GM12878 (cell line): ENCODE measurements at places on chromosomes 16 and 17.

GRCh38 chr17:9672691-9673090, 27.4 kb downstream of the USP43 start:
- no peak for DNase-seq

- no peak for DNase-seq
Measured at GRCh38 chr17:1720856-1721386, 3.6 kb upstream of the WDR81 start.

DNA sequence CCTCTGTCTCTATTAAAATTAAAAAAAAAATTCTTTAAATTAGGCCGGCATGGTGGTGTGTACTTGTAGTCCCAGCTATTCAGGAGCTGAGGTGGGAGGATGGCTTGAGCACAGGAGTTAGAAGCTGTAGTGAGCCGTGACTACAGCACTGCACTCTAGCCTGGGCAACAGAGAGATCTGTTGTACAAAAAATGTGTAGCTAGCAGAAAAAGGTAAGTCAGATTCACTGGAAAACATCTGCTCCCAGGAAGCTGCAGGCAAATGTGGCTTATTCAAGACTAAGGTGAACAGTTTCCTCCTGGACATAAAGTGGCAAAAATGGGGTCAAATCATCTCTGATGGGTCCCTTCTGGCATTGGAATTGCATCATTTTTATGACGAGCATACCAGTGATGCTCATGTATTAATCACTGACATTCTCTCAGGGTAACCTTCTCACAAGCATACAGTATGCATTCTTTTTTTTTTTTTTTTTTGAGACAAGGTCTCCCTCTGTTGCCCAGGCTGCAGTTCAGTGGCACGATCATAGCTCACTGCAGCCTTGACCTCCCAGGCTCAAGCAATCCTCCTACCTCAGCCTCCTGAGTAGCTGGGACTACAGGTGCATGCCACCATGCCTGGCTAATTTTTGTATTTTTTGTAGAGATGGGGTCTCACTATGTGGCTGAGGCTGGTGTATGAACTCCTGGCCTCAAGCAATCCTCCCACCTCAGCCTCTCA, 48.7 kb downstream of the CPPED1 start:
- no peak for DNase-seq

GRCh38 chr16:63080746-63081145, 1044.5 kb upstream of the CDH8 start:
- no peak for DNase-seq

DNA sequence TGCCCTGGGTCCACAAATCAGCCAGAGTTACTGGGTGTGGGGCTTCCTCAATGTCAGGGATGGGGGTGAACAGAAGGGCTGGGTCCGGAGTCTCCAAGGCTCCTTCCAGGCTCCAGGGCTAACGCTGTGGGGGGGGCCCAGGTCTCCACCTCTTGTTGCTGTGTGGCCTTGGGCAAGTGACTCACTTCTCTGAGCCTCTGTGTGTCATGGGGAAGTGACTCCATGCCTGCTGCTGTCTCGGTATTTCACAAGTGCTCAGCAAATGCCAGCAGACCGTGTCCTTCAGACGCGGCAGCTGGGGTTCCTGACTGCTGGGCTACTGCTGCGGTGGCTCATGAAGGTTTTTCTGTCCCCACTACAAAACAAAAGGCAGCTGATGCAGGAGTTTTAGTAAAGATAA, 26.6 kb downstream of the JPH3 start:
- no peak for DNase-seq

GRCh38 chr17:65975878-65976277, 216.1 kb downstream of the CEP112 start:
- DNase-seq = no peak

DNA sequence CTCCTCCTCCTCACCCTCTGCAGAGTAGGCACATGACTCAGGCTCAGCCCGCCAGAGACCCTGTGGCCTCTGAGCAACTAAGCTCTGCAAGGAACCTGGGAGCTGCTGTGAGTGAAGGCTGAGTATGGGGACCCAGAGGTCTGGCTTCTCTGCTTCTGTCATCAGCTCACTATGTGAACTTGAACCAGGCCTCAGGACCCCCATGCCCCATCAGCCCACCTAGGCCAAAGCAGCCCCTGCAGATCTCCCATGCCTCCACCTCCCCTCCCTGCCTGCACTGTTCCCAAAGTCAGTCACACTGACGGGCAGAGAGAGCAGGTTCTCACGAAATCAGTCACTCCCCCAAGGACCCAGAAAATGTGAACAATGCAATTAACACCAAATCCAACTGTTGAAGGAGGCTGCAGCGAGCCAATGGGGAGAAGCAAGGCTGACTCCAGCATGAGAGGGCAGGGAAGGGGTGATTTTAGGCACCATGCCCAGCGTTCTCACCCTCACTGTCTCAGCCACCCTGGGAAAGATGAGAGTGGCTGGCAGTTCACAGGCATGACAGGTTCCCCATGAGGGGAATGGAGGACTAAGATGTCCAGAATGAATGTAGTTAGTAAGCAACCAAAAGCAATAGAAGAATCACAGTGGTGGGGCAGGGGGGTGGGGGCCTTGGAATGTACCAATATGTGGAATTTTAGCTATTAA, 60.6 kb downstream of the BEAN1 start:
- no peak for DNase-seq

DNA sequence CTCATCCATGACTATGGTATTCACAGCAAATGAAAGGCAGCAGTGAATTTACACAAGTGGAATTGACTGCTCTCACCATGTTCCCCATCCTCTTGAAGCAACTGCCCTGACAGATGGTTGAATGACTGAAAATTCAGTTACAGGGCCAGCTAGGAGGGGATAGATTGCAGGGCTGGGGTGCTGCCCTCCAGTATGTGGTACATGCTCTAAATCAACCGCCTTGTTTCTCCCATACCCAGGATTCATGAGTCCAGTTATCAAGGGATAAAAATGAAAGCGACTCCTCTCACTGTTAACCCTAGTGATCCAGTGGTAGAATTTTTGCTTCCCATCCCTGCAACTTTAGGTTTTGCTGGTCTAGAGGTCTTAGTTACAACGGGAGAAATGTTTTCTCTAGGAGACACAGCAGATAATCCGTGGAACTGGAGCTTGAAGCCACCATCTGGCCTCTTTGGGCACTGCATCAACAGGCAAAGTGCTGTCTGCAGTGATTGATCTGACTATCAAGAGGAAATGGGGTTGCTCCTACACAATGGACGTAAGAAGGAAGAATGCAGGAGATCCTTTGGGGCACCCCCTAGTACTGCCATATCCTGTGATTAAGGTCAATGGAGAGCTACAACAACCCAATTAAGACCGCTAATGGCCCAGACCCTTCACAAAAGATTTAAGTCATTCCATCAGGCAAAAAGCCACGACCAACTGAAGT, 32.0 kb downstream of the SCPEP1 start:
- peak; percentile 51 for DNase-seq

DNA sequence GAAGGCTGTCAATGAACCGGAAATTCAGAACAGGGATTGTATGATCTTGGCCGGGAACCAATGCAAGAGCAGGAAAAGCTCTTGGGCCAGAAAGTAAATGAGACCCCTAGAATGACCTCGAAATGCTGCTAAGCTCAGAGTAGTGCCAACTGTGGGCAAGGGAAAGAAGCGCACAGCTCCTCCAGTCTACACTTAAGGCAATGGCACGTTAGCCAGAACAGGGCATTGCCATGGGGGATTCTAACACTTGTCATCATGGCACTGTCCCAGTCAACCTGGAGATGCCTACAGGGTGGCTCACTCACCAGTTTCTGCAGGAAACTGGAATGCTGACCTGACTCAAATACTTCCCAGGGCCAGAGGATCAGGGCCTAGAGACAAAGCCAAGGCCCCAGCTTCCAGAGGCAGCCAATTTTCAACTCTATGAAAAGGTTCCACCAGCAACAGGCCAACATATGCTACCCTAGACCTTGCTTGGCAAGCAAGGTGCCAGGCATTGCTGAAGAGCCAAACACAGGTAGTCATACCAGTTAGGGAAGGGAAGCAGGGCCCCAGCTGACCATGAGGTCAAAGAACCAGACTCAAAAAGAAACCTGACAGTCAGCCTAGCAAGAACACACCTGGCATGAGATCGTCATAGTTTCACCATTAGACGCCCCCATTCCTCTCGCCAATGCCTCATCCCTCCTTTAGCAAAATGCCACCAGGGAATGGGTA, 34.9 kb downstream of the ARHGAP17 start:
- peak; percentile 63 for DNase-seq

- DNase-seq = no peak
Measured at GRCh38 chr17:63596856-63597586, 3.7 kb upstream of the TACO1 start.

- no peak for DNase-seq
Measured at GRCh38 chr16:84184775-84185174, 2.1 kb downstream of the TAF1C start.

- DNase-seq = no peak
Measured at GRCh38 chr17:80446645-80447405, 29.6 kb downstream of the NPTX1 start.

- DNase-seq = no peak
Measured at GRCh38 chr17:50893183-50893993, 27.2 kb upstream of the TOB1 start.

GRCh38 chr17:1764284-1764683, 2.4 kb downstream of the SERPINF1 start:
- DNase-seq = no peak

DNA sequence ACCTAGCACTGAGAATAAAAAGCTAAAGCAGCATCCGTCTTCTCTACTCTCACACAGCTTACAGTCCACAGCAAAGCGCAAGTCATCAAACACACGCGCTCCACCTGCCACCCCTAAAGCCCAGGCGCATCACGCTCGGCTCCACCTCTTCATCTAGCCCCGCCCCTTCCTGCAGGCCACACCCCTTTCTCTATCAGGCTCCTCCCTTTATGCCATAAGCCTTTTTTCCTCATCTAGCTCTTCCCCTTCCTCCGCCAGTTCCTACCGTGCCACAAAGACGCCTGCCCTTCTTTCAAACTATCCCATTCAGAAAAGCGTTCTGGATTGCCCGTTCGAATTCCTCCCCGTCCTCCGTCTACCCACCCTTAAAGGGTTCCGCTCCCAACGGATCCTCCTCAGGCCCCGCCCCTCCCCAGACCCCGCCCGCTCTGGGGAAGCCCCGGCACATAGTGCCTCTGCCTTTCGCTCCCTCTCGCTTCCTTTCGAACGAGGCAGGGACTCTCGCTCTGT, 417 bp downstream of the C16orf46 start:
- DNase-seq = no peak

DNA sequence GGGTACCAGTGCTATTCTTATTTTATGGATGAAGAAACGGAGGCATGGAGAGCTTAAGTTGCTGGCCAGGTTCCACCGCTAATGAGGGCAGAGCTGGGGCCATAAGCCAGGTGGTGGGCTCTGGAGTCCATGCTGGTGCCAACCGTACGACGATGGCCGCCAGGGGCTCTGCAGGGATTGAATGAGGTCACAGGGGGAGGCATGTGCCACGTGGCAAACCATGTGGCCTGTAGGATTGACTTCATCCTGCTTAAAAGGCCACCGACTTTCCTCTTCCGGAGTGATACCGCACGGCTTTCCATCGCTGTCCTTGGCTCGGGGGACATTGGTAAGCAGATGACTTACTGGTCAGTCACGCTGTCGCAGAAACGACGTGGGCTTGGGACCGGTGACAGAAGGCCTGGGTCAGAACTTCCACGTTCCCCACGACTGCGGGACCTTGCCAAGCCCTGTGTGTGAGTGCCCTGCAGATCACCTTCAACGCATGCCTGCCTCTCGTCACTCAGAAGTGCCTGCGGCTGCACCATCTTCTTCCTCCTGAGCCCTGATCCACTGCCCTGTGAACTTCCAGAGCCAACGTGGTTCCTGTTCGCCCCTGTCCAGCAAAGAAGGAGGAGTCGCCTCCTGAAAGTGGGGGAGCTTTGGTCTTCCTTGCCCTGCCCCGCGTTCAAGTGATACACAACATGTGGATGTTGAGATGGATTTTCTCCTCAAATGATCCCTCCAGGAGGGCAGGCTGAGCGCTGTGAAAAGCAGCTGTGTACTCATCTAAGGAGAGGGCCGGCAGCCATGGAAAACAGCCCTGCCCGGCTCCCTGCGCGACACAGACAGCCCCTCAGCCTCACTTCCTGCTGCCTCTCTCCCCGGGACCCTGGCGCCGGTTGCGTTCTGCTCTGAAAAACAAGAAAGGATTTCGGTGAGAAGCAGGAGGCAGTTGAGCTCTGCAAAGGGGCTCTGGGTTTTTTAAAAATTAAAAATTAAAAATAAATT, 176.7 kb downstream of the C16orf95 start:
- no peak for DNase-seq

DNA sequence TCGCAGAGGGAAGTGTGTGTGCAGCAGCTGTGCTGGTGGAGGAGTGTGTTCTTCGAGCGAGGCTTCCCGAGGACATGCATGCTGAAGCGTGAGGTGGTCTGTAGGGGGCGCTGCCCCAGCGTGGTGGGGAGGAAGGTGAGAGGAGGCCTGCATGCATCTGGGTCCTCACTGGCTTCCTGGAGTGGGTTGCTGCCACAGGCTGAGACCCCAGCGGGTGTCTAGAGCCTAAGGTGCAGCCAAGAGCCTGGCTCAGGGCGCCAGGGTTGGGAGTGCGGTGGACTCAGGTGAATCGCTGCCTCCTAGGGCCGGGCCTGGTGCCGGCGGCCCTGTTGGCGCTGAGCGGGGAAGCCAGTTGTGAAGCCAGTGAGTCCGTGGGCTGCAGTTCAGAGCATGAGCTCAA, 7.5 kb upstream of the HSD3B7 start:
- no peak for DNase-seq

DNA sequence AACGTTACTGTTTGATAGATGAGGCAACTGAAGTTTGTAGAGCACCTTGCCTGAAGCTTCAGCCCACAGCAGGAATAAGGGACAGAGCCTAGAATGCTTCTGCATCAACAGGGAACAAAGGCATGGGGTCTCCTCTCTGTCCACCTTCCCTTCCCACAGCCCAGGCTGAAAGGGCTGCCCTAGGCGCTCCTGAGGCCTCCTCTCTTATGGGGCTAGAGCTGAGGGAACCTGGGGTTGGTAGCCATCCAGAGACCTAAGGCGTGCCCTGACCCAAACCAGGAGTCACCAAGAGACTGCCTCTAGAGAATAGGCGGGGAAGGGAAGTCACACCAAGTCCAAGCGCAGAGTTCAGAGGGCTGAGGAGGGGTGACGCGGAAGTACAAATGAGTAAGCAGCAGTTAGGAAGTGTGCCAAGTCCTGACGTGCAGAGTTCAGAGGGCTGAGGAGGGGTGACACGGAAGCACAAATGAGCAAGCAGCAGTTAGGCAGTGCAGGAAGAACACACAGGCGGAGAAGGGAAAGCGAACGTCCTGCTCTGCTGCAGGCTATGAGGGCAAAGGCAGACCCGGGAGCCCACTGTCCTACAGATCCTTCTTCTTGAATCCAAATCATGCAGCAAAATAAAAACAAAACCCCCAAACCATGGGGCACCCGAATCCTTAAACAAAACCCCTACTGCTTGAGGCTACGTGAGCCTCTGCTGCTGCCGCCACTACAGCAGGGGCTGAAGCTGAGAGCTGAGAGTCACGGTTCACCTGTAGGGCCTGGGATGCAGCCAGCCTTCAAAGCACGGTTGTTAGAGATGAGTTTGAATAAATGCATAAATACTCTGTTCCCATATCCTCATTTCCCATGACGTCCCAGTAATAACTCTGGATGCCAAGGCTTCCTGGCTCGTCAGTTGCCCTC, 2.7 kb upstream of the SPG7 start:
- DNase-seq = peak; percentile 88

DNA sequence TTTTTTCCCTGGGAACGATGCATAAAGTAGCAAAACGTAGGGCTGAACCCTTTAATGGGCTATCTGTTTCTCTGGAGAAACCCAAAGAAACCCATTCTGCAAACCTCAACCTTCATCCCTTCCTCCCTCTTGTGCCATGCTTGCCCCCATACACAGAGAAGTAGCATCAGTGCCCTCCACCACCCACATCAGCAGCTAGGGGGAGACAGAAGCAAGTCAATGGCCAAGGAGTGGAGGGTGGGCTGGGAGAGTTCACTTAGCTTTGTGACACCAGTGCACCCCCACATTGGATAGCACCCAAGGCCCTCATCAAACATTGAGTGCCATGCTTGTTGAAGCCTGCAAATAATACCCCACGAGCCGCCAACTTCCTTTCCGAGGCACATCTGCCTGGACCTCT, 282.4 kb downstream of the ABCC12 start:
- DNase-seq = no peak
